ENCODE measurements at places on chromosomes 3 and 15. TPM values are rescaled to one million over a fixed set of nuclear protein-coding genes. Genes with fewer than 3 reads are reported as not detected.

LOXL1 gene
- total RNA-seq, result 0.99 TPM

CLRN1 gene
- total RNA-seq, result not detected

CTXN2 gene
- 0.05 TPM for total RNA-seq

SQOR gene
- total RNA-seq, result 111 TPM

PDZRN3 gene
- not detected for total RNA-seq

KLF15 gene
- total RNA-seq, result 0.14 TPM

NANOGP8 gene
- not detected for total RNA-seq

C2CD4B gene
- 0.14 TPM for total RNA-seq

DNA sequence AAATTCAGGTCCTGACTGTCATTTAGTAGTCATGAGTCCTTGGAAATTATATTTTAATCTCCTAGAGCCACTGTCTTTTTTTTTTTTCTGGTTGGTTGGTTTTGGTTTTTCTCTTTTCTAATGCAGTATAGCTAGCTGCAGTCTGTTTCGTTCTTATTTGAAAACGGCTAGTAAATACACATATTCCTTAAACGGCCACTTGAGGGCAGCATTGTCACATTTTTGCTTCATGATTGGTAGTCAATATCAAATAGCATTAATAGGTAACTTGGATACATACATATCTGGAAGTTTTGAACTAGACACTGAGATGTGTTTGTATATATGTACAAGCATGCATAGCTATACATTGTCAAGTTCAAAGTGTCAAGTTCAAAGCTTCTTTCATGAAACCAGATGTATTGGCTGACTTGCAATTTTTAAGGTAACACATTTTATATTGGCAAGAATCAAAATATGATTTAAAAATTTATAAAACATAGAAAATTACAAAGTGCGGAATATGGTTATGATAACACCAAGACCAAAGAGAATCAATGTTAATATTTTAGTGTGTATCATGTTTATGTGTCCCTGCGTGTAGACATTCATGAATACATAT lies 22.5 kb downstream of the GABRA5 start:
- peaks cover 1% of the 10 kb centered on the region for H3K27me3 ChIP-seq
- no peak overlapping the region for H3K4me3 ChIP-seq
- H3K36me3 ChIP-seq, result no peaks in the 10 kb centered on the region
- H3K4me1 ChIP-seq, result no peaks in the 10 kb centered on the region

GRCh38 chr3:17949101-17949500 lies 206.7 kb upstream of the TBC1D5 start:
- H3K4me1 ChIP-seq, result peaks cover 12% of the 10 kb centered on the region
- H3K27ac ChIP-seq, result no peak overlapping the region
- H3K27me3 ChIP-seq, result peaks cover 8% of the 10 kb centered on the region

- no peaks in the 10 kb centered on the region for H3K4me1 ChIP-seq
- no peak overlapping the region for H3K4me3 ChIP-seq
- H3K27me3 ChIP-seq, result peaks cover 1% of the 10 kb centered on the region
Measured at GRCh38 chr3:135982922-135983581, 17.5 kb downstream of the PPP2R3A start.

GRCh38 chr3:153379516-153379915 lies 217.5 kb downstream of the RAP2B start:
- no peak overlapping the region for H3K27ac ChIP-seq
- no peaks in the 10 kb centered on the region for H3K4me1 ChIP-seq
- no peaks in the 10 kb centered on the region for H3K27me3 ChIP-seq
- no peaks in the 10 kb centered on the region for H3K36me3 ChIP-seq
- no peak overlapping the region for H3K4me3 ChIP-seq

DNA sequence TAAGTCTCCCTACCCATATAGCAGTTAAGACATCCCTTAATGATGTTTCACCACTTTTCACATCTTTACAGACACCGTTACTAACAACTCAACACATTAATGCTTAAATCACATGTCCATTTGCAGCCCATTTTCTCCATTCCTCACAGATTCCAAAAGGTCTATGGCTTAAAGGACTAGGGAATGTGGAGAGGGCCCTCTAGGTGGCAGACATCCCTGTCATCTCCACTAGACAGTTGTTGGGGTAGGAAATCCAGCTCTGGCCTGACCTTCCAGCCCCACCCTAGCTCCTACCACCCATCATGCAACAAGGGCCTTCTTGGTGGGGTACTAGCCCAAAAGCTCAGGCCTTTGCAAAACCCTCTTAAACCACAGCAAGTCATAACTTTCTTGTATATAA lies 25.2 kb downstream of the CPEB1 start:
- peaks cover 4% of the 10 kb centered on the region for H3K27me3 ChIP-seq
- DNase-seq, result no peak
- H3K27ac ChIP-seq, result no peak overlapping the region
- no peaks in the 10 kb centered on the region for H3K4me1 ChIP-seq

- no peak overlapping the region for H3K4me3 ChIP-seq
- no peak overlapping the region for H3K27ac ChIP-seq
- H3K4me1 ChIP-seq, result peaks cover 2% of the 10 kb centered on the region
- DNase-seq, result no peak
Measured at GRCh38 chr3:126450219-126450618, 25.5 kb downstream of the ZXDC start.

DNA sequence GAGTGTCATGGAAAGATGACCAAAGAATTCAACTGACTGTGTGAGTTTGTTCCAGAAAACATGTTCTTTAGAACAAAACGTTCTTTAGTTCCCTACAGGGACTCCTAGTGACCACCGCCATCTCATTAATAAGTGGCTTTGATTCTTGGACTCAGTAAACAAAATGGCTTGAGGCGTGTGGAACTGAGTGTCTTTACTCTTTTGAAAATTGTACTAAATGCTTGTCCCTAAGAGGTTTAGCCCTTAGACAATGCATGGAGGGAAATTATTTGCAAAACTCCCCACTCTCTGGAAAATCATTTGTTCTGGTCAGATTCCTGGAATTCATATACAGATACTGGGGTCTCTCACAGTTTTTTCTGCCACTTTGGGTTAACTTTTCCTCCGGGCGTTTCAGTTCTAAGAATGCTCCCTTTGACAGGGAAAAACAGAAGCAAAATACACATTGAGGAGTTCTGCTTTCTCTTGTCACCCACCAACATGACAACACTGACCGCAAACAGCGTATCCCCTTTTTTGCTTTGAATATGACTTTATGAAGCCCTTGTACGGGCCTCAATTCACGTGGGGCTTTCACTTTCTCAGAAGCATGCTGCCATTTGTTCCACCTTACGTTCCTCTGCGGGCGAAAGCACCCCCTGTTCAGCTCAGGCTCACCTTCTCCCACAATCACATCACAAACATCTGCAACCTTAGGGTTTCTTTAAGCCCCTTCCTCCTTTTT lies 15.3 kb upstream of the NRROS start:
- H3K27me3 ChIP-seq, result no peaks in the 10 kb centered on the region
- peak overlapping the region; percentile 41 for H3K4me3 ChIP-seq
- H3K36me3 ChIP-seq, result no peaks in the 10 kb centered on the region
- peaks cover 47% of the 10 kb centered on the region for H3K4me1 ChIP-seq
- H3K27ac ChIP-seq, result peak overlapping the region; percentile 65

GRCh38 chr15:88487178-88487795 lies 19.8 kb downstream of the MRPS11 start:
- no peaks in the 10 kb centered on the region for H3K27me3 ChIP-seq
- no peaks in the 10 kb centered on the region for H3K36me3 ChIP-seq
- no peak for DNase-seq
- H3K27ac ChIP-seq, result no peak overlapping the region
- H3K4me3 ChIP-seq, result no peak overlapping the region

GRCh38 chr3:49019941-49020329 lies 1.6 kb upstream of the DALRD3 start:
- no peak for DNase-seq
- peak overlapping the region; percentile 95 for H3K4me3 ChIP-seq
- peaks cover 22% of the 10 kb centered on the region for H3K4me1 ChIP-seq
- no peaks in the 10 kb centered on the region for H3K27me3 ChIP-seq
- H3K36me3 ChIP-seq, result peaks cover 43% of the 10 kb centered on the region

DNA sequence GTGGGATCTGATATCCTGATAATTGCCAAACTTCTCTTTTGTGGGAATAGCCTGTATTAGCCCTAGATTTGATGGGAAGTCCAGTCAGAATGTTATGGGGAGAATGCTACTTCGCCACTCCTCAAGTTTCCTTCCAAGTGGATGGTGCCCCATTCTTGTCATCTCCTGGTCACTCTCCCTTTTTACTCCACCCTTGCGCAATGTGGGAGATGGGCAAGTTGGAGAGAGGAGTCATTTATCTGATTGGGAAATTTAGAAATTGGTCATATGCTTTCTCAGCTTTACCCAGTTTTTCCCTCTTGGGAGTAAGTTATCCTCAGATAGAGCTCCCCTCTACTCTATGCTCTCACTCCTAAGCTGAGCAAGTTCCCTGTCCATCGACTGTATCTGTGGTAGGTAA lies 14.4 kb downstream of the FANCD2OS start:
- H3K27me3 ChIP-seq, result no peaks in the 10 kb centered on the region
- H3K4me3 ChIP-seq, result no peak overlapping the region
- no peaks in the 10 kb centered on the region for H3K4me1 ChIP-seq

- H3K4me3 ChIP-seq, result no peak overlapping the region
- H3K4me1 ChIP-seq, result peaks cover 8% of the 10 kb centered on the region
- H3K27ac ChIP-seq, result no peak overlapping the region
- peaks cover 63% of the 10 kb centered on the region for H3K27me3 ChIP-seq
- H3K36me3 ChIP-seq, result no peaks in the 10 kb centered on the region
- DNase-seq, result no peak
Measured at GRCh38 chr15:93072011-93072410, 17.0 kb downstream of the RGMA start.

DNA sequence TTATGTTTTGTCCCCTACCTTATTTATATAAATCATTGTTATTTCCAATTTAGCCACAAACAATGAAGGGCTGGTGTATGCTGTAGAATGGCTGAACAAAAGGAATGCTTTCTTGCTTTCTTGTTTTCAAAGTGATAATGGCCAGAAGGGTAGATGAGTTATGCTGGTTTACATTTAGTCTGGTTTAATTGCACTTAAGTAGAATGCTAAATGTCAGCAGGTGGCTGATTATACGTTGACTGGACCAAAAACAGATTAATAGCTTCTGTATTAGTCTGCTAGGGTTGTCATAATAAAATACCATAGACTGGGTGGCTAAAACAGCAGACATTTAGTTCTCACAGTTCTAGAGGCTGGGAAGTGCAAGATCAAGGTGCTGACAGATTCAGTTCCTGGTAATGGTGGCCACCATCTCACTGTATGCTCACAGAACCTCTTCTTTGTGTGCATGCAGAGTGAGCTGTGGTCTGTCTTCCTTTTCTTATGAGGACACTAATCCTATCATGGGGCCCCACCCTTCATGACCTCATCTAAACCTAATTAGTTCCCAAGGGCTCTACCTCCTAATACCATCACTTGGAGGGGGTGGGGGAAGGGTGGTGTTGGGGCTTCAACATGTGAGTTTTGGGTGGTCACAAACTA lies 17.1 kb upstream of the XIRP1 start:
- H3K36me3 ChIP-seq, result no peaks in the 10 kb centered on the region
- DNase-seq, result no peak
- peaks cover 22% of the 10 kb centered on the region for H3K27me3 ChIP-seq
- H3K27ac ChIP-seq, result no peak overlapping the region
- H3K4me3 ChIP-seq, result no peak overlapping the region

DNA sequence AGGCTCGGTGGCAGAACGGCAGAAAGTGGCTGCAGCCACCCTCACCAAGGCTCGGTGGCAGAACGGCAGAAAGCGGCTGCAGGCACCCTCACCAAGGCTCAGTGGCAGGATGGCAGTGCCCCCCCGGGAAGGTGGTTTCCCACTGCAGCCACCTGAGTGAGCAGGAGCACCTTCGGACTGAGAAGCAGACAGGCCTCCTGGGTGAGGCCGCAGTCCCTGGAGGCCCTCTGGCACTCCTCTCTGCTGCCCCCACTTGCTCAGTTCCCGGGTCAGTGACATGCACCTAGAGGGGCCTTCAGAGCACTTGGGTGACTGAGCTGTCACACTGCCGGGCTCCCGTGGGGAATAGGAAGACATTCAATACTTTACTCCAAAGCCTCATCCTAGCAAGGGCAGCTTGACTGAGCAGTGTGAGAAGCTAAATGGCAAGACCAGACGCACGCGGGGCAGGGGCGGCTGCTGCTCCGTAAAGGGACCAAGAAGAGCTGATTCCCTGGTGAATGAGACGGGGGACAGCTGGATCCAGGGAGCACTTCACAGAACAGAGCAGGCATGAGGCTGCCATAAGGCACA lies 62.7 kb downstream of the PCSK6 start:
- no peak overlapping the region for H3K27ac ChIP-seq
- H3K4me1 ChIP-seq, result no peaks in the 10 kb centered on the region
- DNase-seq, result no peak

DNA sequence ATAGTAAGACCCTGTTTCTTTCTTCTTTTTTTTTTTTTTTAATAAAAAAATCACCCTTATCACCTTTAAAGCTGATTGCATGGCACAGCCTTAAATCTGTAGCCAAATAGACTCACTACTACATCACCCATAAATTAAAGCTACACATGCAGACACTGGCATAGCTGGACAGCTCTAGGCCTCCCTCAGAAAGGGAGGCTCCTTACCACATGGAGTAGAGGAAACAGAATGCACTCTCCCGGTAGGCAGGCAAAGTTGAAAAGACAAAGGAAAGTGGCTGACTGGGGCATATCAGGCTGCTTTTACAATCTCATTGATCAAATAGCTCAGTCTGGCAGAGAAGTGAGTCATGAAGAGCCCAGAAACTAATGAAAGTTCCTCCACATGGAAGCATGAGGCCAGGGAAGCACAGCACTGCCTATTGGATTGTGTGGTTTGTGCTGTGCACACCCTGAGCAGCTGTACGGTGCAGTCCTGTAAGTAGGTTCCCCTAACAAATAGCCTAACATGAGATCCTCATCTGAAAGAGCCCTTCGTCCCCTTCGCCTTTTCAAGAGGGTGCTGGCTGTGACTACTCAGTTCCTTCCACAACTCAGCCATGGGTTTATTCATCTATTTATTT lies 32.7 kb upstream of the FAM98B start:
- H3K36me3 ChIP-seq, result no peaks in the 10 kb centered on the region
- no peak for DNase-seq
- peaks cover 11% of the 10 kb centered on the region for H3K4me1 ChIP-seq
- H3K4me3 ChIP-seq, result no peak overlapping the region
- no peak overlapping the region for H3K27ac ChIP-seq

- no peak overlapping the region for H3K27ac ChIP-seq
- H3K27me3 ChIP-seq, result peaks cover 2% of the 10 kb centered on the region
- H3K36me3 ChIP-seq, result no peaks in the 10 kb centered on the region
Measured at GRCh38 chr15:78313383-78313782, 14.0 kb upstream of the SKIC8 start.
